ENCODE measurements at places on chromosomes 11 and 22. TPM values are rescaled to one million over a fixed set of nuclear protein-coding genes. Genes with fewer than 3 reads are reported as not detected.

Gene NXPE4
- not detected for total RNA-seq

- H3K4me3 ChIP-seq: no peak overlapping the region
- H3K4me1 ChIP-seq: peaks cover 11% of the 10 kb centered on the region
- peaks cover 7% of the 10 kb centered on the region for H3K27me3 ChIP-seq
- no peak for DNase-seq
- no peaks in the 10 kb centered on the region for H3K36me3 ChIP-seq
- no peak overlapping the region for H3K27ac ChIP-seq
Measured at GRCh38 chr11:122159173-122159721, 43.2 kb upstream of the BLID start.

Gene NLRP10
- not detected for total RNA-seq

DNA sequence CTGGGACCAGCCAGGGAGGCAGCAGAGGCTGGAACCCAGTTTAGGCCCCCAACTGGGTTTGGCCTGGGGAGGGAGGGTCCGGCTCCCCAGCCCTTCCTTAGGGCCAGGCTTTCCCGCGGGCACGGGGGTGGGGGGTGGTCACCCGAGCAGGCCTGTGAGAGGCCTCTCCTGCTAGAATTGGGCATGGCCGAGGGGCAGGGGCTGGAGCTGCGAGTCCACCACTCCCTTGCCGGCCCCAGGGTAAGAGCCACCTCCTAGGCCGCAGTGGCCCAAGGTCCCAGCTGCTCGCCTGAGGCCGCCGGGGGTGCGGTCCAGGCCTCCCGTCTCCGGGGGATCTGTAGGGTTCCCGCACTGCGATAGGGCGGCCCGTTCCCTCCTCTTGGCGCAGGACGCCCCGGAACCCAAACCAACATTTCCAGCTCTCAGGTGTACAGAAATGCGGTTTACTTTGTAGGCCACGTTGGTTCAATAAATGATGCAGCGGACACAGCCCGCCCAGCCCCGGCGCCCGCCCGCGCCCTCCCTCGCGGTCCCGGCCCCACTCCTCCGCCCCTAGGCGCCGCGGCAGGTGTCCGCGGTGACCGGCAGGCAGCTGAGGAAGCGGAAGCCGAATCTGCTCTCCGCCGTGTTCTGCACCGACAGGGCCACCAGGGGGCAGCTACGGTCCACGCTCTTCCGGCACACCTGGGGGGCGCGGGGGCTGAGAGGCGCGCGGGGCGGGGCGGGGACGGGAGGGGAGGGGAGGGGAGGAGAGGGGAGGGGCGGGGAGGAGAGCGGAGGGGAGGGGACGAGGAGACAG, 5.9 kb downstream of the LMNTD2 start:
- no peaks in the 10 kb centered on the region for H3K4me1 ChIP-seq
- peaks cover 18% of the 10 kb centered on the region for H3K27me3 ChIP-seq
- H3K4me3 ChIP-seq: peak overlapping the region; percentile 42
- H3K27ac ChIP-seq: no peak overlapping the region
- peak; percentile 59 for DNase-seq

GRCh38 chr11:121557348-121557747, 104.6 kb upstream of the SORL1-AS1 start:
- no peak overlapping the region for H3K4me3 ChIP-seq
- no peak overlapping the region for H3K27ac ChIP-seq
- no peaks in the 10 kb centered on the region for H3K27me3 ChIP-seq
- H3K36me3 ChIP-seq: peaks cover 74% of the 10 kb centered on the region

DNA sequence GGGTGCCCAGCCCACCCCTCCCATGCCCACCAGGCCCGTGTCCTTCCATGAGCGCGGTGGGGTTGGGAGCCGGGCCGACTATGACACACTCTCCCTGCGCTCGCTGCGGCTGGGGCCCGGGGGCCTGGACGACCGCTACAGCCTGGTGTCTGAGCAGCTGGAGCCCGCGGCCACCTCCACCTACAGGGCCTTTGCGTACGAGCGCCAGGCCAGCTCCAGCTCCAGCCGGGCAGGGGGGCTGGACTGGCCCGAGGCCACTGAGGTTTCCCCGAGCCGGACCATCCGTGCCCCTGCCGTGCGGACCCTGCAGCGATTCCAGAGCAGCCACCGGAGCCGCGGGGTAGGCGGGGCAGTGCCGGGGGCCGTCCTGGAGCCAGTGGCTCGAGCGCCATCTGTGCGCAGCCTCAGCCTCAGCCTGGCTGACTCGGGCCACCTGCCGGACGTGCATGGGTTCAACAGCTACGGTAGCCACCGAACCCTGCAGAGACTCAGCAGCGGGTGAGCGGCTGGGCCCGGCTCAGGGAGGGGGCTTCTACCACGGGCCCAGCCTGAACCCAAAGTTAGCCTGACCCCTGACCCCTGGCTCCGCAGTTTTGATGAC, 3.0 kb downstream of the PKP3 start:
- no peaks in the 10 kb centered on the region for H3K4me1 ChIP-seq
- no peaks in the 10 kb centered on the region for H3K36me3 ChIP-seq
- no peak overlapping the region for H3K4me3 ChIP-seq
- H3K27me3 ChIP-seq: peaks cover 7% of the 10 kb centered on the region
- no peak for DNase-seq

- no peak overlapping the region for H3K4me3 ChIP-seq
- H3K27ac ChIP-seq: no peak overlapping the region
- no peaks in the 10 kb centered on the region for H3K4me1 ChIP-seq
- H3K36me3 ChIP-seq: no peaks in the 10 kb centered on the region
- no peaks in the 10 kb centered on the region for H3K27me3 ChIP-seq
Measured at GRCh38 chr11:126697936-126698335, 302.6 kb downstream of the KIRREL3 start.

Gene ZNF280B
- total RNA-seq: 3.7 TPM

DNA sequence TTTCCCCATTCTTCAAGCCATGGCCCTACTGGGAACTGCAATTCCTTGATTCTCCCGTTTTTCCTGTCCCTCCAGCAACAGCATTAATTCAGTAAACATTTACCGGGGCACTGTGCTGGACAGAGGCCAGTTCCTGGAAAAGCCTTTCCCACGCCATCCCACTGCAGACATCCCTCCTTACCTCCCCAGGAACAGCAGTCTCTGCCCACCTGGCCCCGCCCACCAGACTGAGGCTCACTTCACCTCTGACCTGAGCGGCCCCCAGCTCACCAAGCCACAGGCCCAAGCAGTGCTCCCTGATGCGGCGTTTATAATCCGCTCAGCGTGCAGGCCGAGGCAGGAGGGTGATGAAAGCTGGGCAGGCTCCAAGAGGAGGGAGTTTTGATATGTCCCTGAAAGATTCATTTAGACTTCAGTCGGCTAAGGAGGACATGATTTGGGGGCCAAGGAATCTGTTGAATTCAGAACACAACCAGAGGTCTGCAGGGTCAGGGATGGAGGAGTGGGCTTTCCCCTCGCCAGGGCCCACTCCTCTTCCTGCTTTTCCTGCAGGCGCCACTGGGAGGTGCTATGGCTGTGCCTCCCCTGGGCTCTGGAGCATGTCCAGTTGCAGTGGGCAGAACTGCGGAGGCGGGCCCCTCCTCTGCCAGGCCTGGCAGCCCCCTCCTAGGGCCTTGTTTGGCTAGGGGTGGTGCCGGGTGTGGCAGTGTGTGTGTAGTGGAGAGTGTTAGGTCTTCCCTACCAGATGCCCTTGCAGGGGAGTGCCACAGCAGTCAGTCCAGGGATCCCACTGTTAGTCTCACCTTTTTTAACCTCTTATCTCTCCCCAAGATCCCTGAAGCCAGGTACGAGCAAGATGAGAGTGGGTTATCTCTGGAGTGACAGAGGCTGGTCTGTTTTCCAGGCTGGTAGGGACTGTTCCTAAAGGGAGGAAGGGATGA, 1.4 kb upstream of the TAGLN start:
- H3K4me1 ChIP-seq: no peaks in the 10 kb centered on the region

Gene PANX1
- total RNA-seq: 18.1 TPM

Gene MYO7A
- total RNA-seq: 0.30 TPM

DNA sequence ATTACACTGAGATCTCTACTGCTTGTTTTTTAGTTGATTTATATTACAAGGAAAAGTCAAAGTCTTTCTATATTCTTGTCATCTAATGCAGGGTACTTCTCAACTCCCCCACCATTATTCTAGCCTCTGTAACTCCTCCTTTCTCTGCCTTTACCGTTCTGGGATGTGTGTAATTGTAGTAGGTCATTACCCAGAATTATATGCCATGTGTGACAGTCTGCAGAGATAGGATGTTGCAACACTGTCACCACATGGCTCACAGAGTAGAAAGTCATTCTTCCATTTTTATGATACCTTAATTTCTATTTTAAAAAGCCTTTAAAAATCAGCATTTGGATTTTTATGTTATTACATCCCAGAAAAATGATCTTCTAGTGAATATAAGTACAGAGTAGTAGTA, 32.7 kb downstream of the ZNF143 start:
- no peak for DNase-seq
- H3K27ac ChIP-seq: no peak overlapping the region
- no peaks in the 10 kb centered on the region for H3K4me1 ChIP-seq
- H3K27me3 ChIP-seq: no peaks in the 10 kb centered on the region
- peaks cover 58% of the 10 kb centered on the region for H3K36me3 ChIP-seq

- no peaks in the 10 kb centered on the region for H3K4me1 ChIP-seq
- H3K36me3 ChIP-seq: no peaks in the 10 kb centered on the region
- no peak overlapping the region for H3K27ac ChIP-seq
- no peak for DNase-seq
Measured at GRCh38 chr11:27309046-27309445, 54.0 kb downstream of the CCDC34 start.

Gene OR51B4
- total RNA-seq: not detected

GRCh38 chr11:19060629-19061028, at the start of gene MRGPRX2:
Gene MRGPRX2, minus strand, starts transcription at chr11:19060717. Its CDS starts 4,315 bp downstream, at chr11:19056402.
- H3K27me3 ChIP-seq: peaks cover 26% of the 10 kb centered on the region
- no peak for DNase-seq
- H3K4me1 ChIP-seq: peaks cover 18% of the 10 kb centered on the region
- H3K27ac ChIP-seq: no peak within 1 kb of the TSS

DNA sequence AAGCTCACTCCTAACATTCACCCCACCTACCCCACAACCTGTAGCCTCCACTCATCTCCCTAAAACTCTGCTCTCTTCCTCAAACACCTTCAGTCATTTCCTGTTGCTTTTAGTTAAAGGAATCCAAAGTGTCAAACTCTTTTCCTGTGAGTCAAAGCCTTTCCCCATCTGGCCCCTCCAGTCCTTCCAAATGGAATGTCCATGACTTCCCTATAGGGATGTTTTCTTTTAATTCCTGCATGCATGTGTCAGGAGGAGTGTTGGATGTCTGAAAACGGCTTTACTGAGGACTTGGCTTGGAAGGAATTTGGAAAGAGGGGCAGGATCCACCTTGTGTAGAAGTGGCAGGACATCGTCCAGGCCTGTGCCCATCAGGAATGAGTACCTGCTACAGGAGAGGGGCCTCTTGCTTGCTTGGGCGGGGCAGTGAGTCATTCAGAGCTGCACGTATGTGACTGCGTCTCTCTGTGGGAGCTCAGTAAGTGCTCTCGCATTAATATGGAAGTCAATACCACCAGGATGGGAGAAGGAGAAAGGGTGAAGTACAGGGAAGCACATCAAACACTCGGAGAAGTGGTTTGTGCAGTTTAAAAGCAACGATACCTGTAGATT, 491.9 kb downstream of the OPCML start:
- H3K4me1 ChIP-seq: no peaks in the 10 kb centered on the region
- H3K4me3 ChIP-seq: no peak overlapping the region
- no peak for DNase-seq
- H3K27me3 ChIP-seq: no peaks in the 10 kb centered on the region
- H3K27ac ChIP-seq: no peak overlapping the region
- H3K36me3 ChIP-seq: no peaks in the 10 kb centered on the region

Gene RFPL1
- not detected for total RNA-seq

GRCh38 chr11:28529540-28530410, 421.6 kb downstream of the METTL15 start:
- H3K27me3 ChIP-seq: no peaks in the 10 kb centered on the region
- H3K4me3 ChIP-seq: no peak overlapping the region
- no peak overlapping the region for H3K27ac ChIP-seq
- DNase-seq: no peak

Gene FOXRED1
- 52.3 TPM for total RNA-seq

DNA sequence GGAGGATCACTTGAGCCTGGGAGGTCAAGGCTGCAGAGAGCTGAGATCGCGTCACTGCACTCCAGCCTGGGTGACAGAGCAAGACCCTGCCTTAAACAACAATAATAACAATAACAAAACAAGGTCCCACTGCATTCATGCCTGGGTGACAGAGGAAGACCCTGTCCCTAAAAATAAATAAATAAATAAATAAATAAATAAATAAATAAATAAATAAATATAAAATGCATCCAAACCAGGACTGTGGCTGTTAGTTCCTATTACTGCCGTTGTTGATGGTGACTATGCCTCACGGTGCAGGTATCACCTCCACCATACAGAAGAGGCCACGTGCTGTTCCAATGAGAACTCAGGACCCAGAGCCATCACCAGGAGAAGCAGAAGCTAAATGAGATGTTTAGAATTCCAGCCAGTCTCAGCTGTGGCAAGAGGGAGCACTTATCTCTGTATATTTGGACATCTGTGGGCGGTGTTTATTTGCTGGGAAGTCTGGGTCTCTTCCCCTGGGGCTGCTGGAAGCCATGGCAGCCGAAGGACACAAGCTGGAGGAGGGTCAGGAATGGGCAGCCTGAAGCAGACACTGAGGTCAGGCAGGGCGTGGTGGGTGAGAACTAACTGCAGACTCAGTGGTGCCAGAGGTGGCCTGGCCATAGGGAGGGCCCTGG, 21.6 kb downstream of the C11orf86 start:
- H3K4me1 ChIP-seq: no peaks in the 10 kb centered on the region
- no peak overlapping the region for H3K4me3 ChIP-seq
- H3K36me3 ChIP-seq: no peaks in the 10 kb centered on the region
- H3K27ac ChIP-seq: no peak overlapping the region
- DNase-seq: no peak

DNA sequence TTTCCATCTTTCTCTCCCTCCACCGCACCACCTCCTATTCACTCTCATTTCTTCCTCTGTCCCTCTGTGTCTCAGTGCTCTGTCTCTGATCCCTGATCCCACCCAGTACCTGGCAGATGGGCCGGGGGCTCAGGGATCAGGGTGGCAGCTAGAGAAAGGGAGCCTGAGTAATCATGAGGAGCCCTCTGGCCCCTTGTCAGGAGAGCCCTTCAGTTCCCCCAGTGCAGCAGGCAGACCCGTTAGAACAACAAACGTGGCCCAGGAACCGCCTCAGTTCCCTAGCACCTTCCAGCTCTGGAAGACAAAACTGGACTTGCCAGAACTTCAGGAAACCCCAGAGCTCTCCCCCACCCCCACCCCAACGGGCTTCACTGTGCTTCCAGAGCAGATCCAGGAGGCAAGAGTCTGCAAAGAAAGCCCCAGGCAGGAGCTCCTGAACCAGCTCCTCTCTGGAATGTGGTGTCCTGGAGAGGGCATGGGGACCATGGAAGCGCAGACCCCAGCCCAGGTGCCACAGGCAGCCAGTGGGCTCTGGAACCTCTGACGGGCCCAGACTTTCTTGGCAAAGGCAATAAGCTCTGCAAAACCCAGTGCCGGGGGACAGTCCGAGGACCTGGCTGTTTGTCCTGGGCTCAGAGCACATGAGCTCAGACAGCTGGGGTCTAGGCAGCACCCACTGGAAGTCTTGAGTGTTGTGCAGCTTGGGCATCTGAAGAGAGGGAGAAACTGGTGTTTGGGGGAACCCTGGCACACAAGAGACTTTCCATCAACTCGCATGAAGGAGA, 43.2 kb downstream of the LMO1 start:
- no peaks in the 10 kb centered on the region for H3K27me3 ChIP-seq
- peaks cover 3% of the 10 kb centered on the region for H3K4me1 ChIP-seq
- no peak overlapping the region for H3K4me3 ChIP-seq
- no peaks in the 10 kb centered on the region for H3K36me3 ChIP-seq

Measured in activated T-helper 2 cell treated with anti-CD3 and anti-CD28 coated beads, Interferon-gamma antibody, Interleukin-2, Interleukin-4, amounts not matched to agents 10 μg/mL and 5 μg/mL and 100 μg/mL, durations not matched to agents 14 hours and 24 hours and 36 hours (primary cell).